ENCODE measurements at places on chromosomes 6 and 20.
A peak's percentile ranks its signal among the peaks of the same experiment; 100 is the strongest.

DNA sequence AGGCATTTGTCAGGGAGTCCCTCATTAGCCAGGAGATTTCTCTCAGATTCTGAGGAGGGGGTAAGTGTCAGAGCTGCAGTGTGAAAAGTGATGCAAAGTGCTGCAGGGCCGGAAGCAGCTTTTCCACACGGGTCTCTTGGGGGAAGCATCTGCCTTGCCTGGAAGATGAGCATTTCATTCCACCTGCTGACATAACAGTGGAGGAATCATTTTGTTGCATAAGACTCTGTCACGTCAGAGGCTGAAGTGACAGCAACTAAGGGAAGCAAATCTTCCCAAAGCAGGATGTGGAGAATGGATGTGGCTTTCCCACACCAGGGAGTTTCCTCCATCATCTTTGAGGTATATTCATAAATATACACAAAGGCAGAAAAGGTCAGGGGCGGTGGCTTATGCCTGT is 22.8 kb downstream of the DCBLD1 start:
- DNase-seq: no peak

- no peak for DNase-seq
Observed at GRCh38 chr20:59733351-59733750, 129.0 kb downstream of the PHACTR3 start.

DNA sequence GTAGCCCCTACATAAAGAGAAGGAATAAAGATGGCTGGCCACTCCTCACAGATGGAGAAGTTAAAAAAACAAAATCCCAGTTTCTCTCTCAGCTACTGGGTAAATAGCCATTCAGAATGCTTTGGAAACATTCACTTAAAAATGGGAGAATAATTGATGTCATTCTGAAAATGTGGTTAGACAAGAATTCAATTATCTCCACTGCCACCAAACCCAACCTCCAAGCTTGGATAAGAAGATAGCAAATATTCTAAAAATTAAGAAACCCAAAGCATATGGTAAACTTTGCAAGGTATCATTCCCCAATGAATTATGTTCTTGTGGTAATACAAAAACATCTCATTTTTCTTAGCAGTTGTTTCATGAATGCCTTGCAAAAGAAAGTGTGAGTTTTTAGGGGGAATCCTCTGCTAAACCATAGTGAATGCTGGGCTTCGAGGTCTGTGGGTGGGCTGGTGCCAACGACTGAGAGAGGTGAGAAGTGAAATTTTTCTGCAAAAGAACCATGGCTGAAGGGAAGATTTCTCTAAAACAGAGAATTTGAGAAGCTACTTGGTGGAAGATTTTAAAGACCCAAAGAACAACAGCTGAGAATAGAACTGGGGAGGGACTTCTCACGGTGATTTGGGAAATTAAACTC is 497.9 kb upstream of the JARID2 start:
- DNase-seq: no peak

- DNase-seq: peak; percentile 76
Observed at GRCh38 chr20:8082989-8083388, 49.1 kb upstream of the PLCB1 start.

Measured in stromal cell of bone marrow (primary cell).